Hematopoietic multipotent progenitor cell (in vitro differentiated cells): ENCODE measurements at places on chromosomes 1 and 21. TPM values are rescaled to one million over a fixed set of nuclear protein-coding genes. Genes with fewer than 3 reads are reported as not detected.

DNA sequence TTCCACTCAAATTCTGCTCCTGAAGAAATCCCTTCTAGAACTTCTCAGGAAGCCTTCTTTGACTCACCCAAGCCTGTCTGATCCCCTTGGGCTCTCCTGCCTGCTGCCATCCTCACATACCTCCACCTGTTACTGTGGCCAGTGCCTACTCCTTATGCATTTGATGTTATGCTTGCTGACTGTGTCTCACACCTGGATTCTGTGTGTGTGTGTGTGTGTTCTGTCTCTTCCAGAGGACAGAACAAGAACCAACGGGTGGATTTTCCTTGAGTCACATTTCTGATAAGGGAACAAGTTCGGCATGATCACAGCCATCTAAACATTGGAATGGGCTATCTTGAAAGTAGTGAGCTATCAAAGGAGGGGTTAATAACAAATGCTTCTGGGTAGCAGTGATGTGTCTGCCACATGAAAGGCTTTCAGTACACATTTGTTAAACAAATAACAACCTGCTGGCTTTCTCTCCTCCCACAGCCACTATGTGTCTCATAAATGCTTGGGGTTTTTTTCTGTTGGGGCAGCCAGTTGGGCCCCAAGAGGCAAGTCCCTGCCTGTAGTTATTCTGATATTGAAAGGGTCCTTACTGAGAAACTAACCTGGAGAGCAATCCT lies 8.9 kb upstream of the GPR37L1 start:
- DNase-seq: no peak

The C1orf50 gene
- 2.4 TPM for total RNA-seq

- DNase-seq: no peak
Observed at GRCh38 chr1:58893257-58893869, 109.5 kb upstream of the JUN start.

- DNase-seq: no peak
Observed at GRCh38 chr1:87560601-87561360, 232.1 kb downstream of the LMO4 start.

The SYT11 gene
- total RNA-seq: 27.2 TPM

DNA sequence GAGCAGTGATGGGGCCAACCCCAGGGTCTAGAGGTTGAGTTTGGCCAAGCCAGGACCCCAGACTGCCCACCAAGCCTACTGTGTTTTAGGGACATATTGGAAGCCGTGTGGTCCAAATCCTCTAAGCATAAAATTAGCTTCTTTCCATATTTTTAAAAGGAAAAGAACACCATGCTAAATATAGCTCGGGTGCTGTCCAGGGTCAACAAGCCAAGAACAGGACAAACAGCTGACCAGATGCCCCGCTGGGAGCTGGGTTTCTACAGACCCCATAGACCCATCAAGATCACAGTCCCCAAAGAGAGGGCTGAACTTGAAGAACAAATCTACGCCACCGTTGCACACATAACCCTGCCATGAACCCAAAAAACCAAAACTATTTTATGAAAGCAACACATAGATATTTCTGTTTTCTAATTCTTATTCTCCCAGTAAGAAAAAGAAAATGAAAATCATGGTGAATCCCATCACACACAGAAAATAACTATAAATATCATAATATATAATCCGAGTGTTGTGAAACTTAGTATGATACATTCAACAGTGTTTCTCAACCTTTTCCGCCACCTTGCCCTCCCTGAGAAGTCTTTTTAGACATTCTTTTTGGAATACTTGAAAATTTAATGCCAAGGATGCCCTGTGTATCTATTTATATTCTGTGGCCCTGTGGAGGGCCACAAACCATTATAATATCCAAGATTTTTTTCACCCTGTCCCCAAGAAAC lies 36.2 kb upstream of the FHAD1 start:
- no peak for DNase-seq

GRCh38 chr1:116451702-116452101 lies 78.7 kb downstream of the ATP1A1 start:
- DNase-seq: no peak

DNA sequence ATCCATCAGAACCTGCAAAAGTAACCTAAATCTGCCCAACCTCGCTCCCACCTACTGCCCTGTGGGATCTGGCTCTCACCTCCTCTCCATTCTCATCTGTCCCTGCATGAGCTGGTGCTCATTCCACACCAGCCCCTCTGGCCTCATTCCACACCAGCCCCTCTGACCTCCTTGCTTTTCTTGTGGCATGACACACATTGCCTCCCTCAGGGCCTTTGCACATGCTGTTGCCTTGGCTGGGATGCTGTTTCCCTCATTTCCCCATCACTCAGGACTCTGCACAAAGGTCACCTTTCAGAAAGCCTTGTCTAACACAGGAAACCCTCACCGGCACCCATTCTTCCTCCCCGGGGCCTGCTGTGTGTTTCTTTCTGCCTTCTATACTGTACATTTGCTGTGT lies 197.1 kb downstream of the KAZN start:
- DNase-seq: no peak

DNA sequence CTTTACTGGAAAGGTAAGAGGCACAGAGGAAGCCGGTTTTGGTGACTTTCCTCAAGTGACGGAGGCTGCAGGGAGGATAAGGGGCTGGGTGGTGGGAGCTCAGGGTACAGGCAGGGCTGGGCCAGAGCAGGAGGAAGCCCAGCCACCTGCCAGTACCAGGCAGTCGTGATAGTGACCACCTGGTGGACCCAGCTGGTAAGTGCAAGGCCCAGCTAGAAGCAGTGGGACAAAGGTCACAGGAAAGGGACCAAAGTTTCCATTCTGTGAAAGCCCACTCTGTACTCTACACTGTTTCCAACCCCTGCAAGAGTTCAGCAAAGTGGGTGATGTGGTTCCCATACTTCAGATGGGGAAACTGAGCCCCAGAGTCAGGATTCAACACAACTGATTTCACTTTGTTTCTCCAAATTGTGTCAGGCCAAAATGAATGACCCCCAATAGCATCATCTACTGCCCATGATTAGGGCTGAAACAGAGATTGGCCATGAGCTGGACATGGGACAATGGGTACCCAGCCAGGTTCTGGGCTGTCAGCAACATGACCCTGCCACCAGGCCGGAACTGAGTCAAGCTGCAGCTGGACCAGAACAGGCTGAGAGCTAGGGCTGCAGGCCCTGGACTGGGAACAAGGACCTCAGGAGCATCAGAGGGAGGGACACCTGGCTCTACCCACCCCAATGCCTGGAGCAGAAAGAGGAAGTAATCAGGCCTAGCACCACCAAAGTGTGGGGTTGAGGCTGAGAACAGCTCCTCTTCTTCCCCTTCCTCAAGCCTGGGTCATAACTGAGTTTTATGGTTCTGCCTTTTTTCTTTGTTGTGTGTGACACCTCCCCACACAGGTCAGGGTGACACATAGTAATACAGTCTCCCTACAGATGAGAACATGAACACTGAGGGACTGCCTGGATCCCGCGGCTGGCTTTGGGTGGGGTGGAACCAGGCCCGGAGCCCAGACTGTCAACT lies 50.2 kb downstream of the KCNN3 start:
- DNase-seq: no peak

DNA sequence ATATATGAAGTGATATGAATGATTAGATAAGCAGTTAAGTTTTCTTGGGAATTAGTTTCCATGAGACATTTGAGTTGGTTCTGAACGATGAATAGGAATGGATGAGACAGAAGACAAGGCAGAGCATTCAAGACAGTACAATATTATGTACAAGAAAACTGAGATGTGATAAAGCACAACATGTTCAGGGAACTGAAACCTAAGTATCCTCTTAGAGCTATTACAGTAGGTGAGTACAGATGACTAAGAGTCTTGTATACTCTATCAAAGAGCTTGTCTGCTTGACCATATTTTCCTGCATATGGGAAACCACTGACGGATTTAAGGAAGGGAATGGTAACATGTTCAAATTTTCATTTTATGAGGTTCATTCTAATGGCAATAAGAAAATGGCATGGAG lies 61.6 kb downstream of the NME7 start:
- no peak for DNase-seq

The GBP6 gene
- under 0.01 TPM for total RNA-seq

- DNase-seq: no peak
Observed at GRCh38 chr21:30842990-30843389, 13.4 kb upstream of the KRTAP7-1 start.

GRCh38 chr1:116127123-116127847 lies 16.1 kb downstream of the MAB21L3 start:
- DNase-seq: no peak

GRCh38 chr1:232034556-232034955 lies 408.0 kb downstream of the DISC1 start:
- DNase-seq: no peak

GRCh38 chr1:41378222-41378621 lies 17.0 kb downstream of the FOXO6 start:
- no peak for DNase-seq

DNA sequence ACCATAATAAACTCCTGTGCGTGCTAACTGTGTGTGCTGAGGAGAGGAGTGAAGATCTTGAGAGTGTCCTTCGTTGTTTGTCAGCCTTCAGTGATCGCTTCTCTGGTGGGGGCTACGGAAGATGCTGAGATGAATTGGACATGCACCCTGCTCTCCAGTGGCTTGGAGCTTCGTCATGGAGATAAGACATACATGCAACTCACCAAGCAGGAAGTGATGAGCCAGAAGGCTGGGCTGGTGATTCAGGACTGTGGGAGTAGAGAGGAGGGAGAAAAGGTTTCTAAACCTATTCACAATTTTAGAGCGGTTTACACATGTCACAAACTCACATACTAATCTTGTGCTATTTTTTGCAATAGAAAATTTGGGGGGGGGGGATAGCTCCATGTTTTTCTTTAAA lies 128.9 kb upstream of the ADAR start:
- no peak for DNase-seq

DNA sequence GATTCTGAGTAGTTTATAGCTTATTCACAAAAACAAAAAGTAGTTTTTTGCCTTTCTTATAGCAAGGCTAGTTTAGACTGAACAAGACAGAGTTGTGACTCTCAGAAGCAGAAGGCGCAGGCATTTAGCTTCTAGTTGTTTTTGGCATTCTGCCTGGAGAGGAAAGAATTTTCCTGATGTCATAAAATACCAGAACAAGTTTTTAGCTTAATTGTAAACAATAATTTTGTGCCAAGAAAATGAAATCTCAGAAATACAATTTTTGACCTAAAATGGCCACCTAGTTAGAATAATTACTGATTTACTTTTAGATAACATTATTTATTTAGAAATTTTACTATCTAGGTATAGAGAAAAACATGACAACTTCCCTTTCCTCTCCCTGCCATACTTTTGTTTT lies 1.0 kb downstream of the DNAJB4 start:
- DNase-seq: no peak

The GRIK1 gene
- not detected for total RNA-seq

DNA sequence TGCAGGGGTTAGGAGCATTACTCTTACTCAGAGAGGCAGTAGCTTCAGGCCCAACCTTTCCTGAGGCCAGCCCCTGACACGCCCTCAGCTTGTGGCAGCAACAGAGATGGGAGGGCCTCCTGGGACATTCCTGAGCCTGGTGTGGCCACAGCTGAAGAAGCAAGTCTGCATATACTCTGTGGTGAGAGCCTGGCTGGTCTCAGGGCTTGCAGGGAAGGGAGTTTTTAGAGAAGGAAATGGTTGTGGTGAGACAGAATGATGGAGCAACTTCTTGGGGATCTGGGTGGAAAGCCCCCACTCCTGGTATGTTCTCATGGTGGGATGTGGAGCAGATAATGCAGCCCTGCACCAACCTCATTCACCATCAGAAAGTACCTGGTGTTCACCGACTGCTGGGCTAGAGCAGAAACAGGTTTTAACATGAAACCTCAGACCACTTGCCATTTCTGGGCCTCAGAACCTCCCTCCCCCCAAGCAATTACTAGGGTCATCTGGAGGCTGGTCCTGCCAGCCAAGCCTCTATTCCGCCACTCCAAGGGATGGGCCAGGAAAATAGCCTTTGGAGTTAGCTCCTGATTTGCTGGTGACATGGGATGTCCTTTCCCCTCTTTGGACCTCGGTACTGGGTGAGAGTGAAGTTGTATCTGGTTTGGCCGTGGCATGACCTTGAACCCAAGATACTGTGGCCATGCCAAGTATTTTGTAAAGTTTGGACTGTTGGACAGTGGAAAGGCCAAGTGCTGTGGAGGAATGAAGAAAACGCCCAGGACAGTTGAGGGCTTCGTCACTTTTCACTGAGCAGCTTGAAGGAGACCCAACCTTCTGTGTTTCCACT lies 28.1 kb upstream of the RNF19B start:
- no peak for DNase-seq

The HFM1 gene
- total RNA-seq: 2.4 TPM

DNA sequence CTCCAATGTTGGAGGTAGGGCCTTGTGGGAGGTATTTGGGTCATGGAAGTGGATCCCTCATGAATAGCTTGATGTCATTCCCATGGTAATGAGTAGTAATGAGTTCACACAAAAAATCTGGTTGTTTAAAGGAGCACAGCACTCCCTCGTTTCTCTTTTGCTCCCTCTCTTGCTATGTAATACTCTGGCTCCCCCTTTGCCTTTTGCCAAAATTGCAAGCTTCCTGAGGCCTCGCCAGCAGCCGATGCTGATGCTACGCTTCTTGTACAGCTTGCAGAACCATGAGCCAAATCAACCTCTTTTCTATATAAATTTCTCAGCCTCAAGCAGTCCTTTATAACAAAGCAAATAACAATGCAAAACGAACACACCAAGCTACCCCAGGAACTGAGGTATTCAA lies 80.9 kb downstream of the LHX9 start:
- no peak for DNase-seq

DNA sequence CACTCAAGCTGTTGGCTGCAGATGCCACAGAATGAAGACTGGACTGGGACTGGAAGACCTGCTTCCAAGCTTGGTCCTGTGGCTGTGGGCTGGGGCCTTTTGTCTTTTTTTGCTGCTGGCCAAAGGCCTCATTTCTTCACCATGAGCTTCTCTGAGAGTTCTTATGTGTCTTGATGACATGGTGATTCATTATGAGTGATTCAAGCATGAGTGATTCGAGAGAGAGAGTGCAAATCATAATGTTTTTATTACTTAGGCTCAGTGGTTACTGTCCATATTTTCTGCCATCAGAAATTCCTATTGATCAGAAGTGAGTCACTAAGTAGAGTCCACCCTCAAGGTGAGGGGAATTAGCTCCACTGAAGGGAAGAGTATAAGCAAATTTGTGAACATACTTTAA lies 94.0 kb downstream of the PCP4 start:
- DNase-seq: no peak

GRCh38 chr21:29299916-29300806 lies 1.4 kb downstream of the BACH1 start:
- peak; percentile 90 for DNase-seq

GRCh38 chr1:240693036-240693435 lies 81.1 kb upstream of the GREM2 start:
- no peak for DNase-seq

The RGS16 gene
- 0.27 TPM for total RNA-seq

The MX1 gene
- 86.4 TPM for total RNA-seq

- DNase-seq: no peak
Observed at GRCh38 chr1:155093911-155094621, 15.4 kb downstream of the EFNA3 start.

GRCh38 chr1:246503341-246503740 lies 3.7 kb downstream of the SMYD3 start:
- no peak for DNase-seq

The NPPB gene
- total RNA-seq: not detected

- DNase-seq: no peak
Observed at GRCh38 chr21:41367945-41368734, 6.3 kb downstream of the MX2 start.
